Lung (tissue), 17 donors: ENCODE measurements at places on chromosomes 5 and 9.

- DNase-seq: peak; percentile 15
Measured at GRCh38 chr5:143826951-143827444, 15.0 kb downstream of the HMHB1 start.

GRCh38 chr9:134748591-134748990 is 107.0 kb downstream of the COL5A1 start:
- DNase-seq: peak; percentile 88

DNA sequence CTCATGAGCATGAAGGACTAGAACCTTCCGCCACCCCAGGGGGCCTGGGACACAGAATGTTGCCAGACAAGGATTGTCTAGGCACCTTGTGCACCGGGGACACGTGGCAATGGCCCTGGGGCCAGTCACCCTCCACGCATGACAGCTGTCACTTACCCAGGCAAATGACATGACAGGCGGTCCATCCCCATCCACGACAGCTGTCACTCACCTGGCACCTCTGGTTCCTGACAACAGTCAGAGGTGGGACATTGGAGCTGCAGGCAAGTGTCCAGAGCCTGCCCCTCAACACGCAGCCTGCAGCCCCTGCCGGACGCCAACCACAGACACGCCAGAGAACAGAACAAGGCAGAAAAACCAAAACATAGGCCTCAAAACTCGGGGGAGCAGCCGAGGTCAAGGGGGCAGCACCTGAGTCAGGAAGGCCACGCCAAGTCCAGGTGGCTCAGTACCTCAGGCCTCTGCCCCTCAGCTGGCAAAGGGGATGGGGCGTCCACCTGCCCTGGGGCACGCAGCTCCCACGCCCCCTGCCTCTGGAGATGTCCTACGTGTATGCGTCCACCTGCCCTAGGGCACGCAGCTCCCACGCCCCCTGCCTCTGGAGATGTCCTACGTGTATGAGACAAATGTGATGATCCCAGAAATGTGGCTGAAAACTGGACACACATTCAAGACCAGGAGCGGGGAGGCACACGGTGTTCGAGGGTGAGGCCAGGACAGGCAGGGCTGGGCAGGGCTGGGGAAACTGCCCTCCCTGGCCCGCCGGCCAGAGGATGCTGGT is 14.5 kb downstream of the VAV2 start:
- peak; percentile 10 for DNase-seq

- DNase-seq: no peak
Measured at GRCh38 chr5:67799732-67800234, 415.8 kb upstream of the PIK3R1 start.

- DNase-seq: no peak
Measured at GRCh38 chr9:18056269-18056992, 417.5 kb upstream of the ADAMTSL1 start.

GRCh38 chr5:137091472-137091871 is 407.7 kb downstream of the SPOCK1 start:
- no peak for DNase-seq

- no peak for DNase-seq
Measured at GRCh38 chr9:74639112-74639511, 142.0 kb downstream of the RORB start.

GRCh38 chr9:112640311-112640710 is 77.6 kb downstream of the INIP start:
- DNase-seq: no peak

DNA sequence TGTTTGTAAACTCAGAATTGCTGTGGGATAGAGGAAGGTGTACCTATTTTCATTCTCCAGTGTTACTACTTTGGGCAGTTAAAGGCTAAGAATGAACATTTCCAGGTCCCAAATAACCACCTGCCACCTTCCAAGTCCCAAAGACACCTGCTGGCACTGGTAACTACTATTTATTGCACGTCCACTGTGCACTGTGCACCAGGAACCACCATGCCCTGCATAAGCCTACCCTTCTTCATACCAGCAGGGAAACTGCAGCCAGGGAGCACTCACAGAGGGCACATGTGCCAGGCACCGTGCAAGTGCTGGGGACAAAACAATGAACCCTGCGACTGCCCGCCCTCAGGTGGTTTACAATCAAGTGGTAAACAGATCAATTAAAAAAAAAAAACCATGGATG is 34.9 kb downstream of the RAPGEF1 start:
- no peak for DNase-seq

DNA sequence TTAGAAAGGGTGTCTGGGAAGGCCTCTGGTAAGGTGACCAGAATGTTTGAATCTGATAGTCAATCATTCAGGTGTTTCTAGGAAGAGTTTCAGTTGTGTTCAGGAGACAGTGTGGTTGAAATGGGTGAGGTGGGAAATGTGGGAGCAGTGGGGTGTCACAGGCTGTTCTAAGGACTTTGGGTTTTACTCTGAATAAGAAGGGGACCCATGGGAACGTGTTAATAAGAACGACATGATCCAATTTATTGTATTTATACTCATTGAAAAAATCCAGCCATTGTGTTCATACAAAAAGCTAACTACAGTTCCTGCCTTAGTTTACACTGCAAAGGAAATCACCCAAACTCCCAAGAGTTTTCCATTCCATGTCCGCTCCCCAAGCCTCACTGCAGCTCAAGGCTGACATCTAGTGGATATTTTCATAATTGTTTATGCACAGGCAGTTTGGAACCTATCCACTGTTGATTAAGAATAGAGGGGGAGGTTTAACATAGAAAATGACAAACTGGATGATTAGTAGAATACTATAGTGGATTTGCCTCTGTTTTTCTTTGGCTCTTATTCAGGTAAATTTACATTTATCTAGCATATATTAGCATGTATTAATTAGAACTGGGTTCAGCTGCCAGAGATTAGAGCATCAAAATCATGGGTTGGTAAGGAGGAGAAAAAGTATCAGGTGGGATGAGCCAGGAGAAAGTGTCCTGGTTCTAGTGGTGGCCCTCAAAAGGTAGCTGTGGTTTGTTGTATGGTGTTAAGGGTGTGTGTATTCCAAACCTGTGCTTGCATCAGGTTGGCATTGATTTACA is 17.7 kb downstream of the CAVIN4 start:
- DNase-seq: peak; percentile 83

DNA sequence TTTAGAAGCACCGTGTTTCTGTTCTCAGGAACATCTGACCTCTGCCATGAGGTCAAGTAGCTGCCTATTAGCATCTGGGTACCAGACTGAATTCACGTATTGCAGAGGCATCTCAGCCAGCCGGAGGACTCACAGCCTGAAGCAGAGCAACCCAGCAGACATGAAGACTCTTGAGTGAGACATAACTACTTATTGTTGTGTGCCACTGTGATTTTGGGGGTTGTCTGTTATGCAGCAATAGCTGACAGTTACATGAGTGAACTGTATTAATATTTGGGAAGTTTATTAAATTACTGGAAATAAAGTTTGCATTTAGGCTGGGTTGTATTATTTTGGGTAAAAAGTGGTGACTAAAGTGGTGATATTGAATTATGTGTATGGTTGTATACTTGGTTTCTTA is 1.3 kb upstream of the ACOT12 start:
- no peak for DNase-seq
